ENCODE measurements at places on chromosomes 12 and 14. TPM values are rescaled to one million over a fixed set of nuclear protein-coding genes. Genes with fewer than 3 reads are reported as not detected.
A peak's percentile ranks its signal among the peaks of the same experiment; 100 is the strongest.

OR6C76 gene
- not detected for polyA plus RNA-seq

GPRC5A gene
- 89.1 TPM for polyA plus RNA-seq

NRL gene
- polyA plus RNA-seq, result 1.2 TPM

KLHL42 gene
- polyA plus RNA-seq, result 7.7 TPM

MGAT4C gene
- polyA plus RNA-seq, result 0.06 TPM

CARMIL3 gene
- not detected for polyA plus RNA-seq

PRB2 gene
- not detected for polyA plus RNA-seq

GRCh38 chr12:92570056-92570753 is 132.6 kb upstream of the PLEKHG7 start:
- peaks cover 8% of the 10 kb centered on the region for H3K4me1 ChIP-seq
- no peak overlapping the region for H3K4me3 ChIP-seq
- no peaks in the 10 kb centered on the region for H3K27me3 ChIP-seq
- H3K27ac ChIP-seq, result no peak overlapping the region

- H3K4me1 ChIP-seq, result no peaks in the 10 kb centered on the region
- H3K4me3 ChIP-seq, result no peak overlapping the region
- no peak for DNase-seq
- no peaks in the 10 kb centered on the region for H3K27me3 ChIP-seq
Measured at GRCh38 chr12:92977326-92977725, 48.2 kb upstream of the EEA1 start.

DNA sequence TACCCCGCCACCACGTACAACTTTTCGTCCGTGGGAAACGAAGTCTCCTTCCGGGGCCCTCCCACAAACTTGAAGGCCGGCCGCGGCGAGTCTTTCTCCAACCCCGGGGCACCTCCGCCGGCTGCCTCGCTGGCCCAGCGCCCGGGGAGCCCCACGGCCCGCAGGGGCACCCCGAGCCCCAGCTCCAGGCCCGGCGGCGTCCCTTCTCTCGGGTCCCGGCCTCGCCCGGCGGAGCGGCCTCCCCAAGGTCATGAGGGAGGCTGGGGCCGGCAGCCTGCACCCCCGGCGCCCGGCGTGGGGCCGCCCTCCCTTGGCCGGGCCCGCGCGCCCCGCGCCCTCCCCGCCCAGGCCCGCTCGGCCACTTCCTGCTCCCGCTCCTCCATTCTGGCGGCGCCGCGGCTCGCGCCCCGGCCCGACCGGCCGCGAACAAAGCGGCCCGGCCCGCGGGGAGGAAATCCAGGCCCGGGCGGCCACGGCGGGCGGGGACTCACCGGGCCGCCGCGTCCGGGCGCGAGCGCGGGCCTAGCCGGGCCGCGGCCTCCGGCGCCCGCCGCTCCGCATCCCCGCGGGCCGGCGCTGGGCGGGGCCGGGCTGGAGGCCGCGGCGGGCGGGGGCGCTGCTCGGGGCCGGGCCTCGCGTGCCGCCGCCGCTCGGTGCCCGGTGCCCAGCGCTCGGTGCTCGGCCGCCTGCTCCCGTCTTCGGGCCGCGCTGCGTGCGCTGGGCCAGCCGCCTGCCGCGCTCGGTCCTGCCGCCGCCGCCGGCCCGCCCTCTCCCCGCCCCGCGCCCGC is at the start of gene AKT1:
Gene AKT1 (minus strand): TSS at position 756 of the 788 bp plus-strand sequence. CDS start 3,105 bp downstream, outside the sequence.
- H3K4me3 ChIP-seq, result peak within 1 kb of the TSS; percentile 96
- no peaks in the 10 kb centered on the region for H3K27me3 ChIP-seq
- H3K27ac ChIP-seq, result peak within 1 kb of the TSS; percentile 88
- H3K36me3 ChIP-seq, result peaks cover 23% of the 10 kb centered on the region
- DNase-seq, result peak; percentile 70
- H3K4me1 ChIP-seq, result peaks cover 80% of the 10 kb centered on the region

DNA sequence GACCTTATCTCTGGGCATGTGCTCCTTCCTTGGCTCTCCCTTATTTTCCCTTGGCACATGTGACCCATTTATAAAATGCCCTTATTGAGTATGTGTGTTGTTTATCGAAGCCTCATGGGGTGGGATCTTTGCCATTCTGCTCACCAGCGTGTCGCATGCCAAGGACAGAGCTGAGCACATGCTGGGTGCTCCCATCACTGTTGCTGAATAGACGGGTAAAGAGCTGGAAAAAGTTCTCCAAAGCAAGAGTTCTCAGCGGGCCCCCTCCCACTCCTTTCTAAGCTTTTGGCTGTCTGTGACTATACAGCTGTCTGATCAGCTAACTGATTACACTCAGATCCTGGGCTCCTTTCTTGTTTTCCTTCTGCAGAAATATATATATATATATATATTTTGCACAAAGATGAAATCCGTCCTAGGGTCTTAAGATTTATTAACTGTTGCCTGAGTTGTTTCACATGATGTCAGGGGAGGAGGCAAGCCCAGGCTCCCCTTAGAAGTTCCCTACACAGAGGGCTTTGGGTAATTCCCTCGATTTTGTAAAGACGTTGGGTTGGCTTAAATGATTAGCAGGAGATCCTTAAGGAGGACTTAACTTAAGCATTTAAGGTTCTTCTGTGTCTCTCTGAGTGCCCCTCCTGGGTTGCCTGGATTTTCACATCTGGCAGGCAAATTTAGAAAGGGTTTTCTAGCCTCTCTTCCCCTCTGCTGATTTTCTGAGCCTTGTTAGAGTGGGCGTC is 71.6 kb downstream of the TMEM132C start:
- H3K27me3 ChIP-seq, result no peaks in the 10 kb centered on the region
- H3K4me3 ChIP-seq, result no peak overlapping the region
- no peaks in the 10 kb centered on the region for H3K36me3 ChIP-seq
- H3K4me1 ChIP-seq, result no peaks in the 10 kb centered on the region
- DNase-seq, result no peak
- no peak overlapping the region for H3K27ac ChIP-seq

DNA sequence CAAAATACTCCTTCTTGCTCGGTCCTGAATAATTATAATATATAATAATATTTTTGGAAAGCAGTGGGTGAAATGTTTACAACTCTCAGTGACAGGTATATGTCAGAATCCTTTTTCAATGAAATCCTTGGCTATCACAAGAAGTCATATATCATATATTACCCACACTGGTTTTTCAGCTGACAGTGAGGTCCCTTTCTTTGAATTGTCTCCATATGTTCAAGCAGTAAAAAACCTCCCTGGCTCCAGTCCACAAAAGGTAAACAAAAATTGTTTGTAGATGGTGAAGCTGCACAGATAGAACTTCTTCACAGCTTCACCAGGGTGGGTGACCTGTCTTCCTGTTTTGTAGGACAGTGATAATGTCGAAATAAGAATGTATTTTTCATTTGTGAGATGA is 44.0 kb downstream of the A2ML1 start:
- no peaks in the 10 kb centered on the region for H3K4me1 ChIP-seq
- H3K4me3 ChIP-seq, result no peak overlapping the region
- no peaks in the 10 kb centered on the region for H3K27me3 ChIP-seq
- no peaks in the 10 kb centered on the region for H3K36me3 ChIP-seq
- no peak for DNase-seq

DNA sequence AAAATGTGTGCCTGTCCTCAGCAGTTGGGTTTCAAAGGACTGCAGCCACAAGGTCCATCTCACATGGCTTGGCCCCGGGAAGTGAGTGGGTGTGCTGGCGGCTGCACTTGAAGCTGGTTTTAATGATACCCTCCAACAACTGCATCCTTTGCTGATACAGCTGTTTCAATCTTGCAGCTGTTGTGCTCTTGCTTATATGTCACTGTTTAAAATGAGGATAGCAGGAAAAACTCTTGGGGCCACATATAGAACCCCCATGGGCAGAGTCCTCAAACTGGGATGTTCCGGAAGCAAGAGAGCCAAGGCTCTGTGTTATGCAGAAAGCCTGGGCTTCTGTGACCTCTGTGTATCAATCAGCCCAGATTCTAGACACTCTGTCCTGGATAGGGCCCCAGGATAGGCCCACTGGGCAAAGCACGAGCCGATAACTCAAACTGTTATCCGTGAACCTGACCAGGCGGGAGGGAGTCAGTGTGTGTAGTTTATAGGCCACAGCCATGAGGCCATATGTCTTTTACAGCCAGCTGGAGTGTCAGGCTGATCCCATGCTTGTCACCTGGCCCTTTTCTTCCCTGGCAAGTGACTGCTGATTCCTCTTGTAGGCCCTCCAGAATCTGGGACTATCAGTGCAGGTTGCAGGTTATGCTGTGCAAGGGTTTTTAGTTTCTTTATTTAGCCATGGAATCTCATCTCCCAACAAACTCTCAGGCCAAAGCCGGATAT is 74.3 kb downstream of the SSPN start:
- no peaks in the 10 kb centered on the region for H3K27me3 ChIP-seq
- peaks cover 23% of the 10 kb centered on the region for H3K4me1 ChIP-seq
- no peaks in the 10 kb centered on the region for H3K36me3 ChIP-seq
- H3K4me3 ChIP-seq, result no peak overlapping the region
- no peak for DNase-seq

- no peak for DNase-seq
- H3K27me3 ChIP-seq, result no peaks in the 10 kb centered on the region
- H3K36me3 ChIP-seq, result no peaks in the 10 kb centered on the region
- H3K4me1 ChIP-seq, result no peaks in the 10 kb centered on the region
- H3K27ac ChIP-seq, result no peak overlapping the region
- H3K4me3 ChIP-seq, result no peak overlapping the region
Measured at GRCh38 chr12:33450480-33450879, 10.9 kb upstream of the SYT10 start.

- no peaks in the 10 kb centered on the region for H3K4me1 ChIP-seq
- DNase-seq, result no peak
- H3K4me3 ChIP-seq, result no peak overlapping the region
Measured at GRCh38 chr12:127311720-127312364, 955.1 kb upstream of the TMEM132C start.

DNA sequence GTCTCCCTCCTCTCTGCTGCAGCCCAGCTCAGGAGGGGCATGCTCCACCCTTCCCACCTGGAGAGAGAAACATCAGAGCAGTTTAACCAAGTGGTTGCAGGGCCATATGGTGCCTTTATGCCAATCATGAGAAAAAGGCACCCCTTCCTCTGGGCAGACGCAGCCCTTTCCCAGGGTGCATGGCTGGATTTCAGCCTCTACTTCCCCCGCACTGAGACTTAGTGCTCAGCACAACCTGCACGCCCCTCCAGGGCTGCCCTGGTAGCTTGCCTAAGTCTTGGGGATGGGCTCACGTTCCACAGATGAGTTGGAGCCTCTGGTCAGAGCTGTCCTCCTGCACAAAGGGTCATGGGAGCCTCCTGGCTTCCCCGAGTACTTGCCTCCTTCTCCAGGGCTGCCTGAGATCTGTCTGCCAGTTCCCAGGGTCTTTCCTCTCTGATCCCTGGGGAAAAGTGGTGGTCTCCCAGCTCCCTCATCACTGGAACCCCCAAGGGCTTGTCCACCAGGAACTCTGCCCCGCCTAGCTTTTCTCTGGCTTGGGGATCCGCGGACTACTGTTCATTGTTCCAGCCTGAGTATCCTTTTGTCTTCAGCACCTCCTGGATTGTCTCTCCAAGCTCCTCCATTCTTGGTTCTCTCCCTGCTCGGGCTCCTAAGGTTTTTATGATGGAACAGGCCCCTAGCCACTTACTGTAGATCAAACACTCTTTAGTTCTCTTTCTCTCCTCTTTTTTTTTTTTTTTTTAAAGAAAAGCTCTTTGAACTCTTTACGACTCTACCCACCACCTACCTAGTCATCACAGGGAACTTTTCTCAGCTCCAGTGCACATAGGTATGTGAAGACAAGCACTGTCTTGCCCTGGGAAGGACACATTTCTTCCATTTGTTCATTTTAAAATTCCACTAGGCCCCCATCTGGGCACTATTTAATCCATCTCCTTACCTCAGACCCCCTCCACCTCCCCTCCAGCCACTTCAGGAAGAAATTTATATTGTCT is 6.1 kb upstream of the KRT74 start:
- no peaks in the 10 kb centered on the region for H3K27me3 ChIP-seq
- DNase-seq, result no peak
- H3K36me3 ChIP-seq, result no peaks in the 10 kb centered on the region
- no peak overlapping the region for H3K27ac ChIP-seq
- no peak overlapping the region for H3K4me3 ChIP-seq

DNA sequence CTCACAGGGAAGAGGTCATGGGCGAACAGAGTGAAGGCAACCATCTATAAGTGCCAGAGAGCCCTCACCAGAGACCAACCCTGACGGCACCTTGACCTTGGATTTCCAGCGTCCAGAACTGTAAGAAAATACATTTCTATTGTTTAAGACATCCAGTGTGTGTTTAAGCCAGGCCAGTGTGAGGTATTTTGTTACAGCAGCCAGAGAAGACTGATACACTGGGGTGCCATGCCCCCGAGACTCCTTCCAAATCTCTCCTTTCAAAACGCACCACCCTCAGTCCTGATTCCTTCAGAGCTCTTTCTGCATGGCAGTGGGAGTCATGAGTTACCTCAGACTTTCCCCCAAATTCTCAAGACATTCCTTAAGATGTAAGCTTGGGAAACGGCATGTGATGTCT is 2.5 kb upstream of the SERPINA5 start:
- H3K36me3 ChIP-seq, result no peaks in the 10 kb centered on the region
- DNase-seq, result no peak
- no peak overlapping the region for H3K27ac ChIP-seq
- peaks cover 12% of the 10 kb centered on the region for H3K4me1 ChIP-seq
- H3K4me3 ChIP-seq, result no peak overlapping the region
- no peaks in the 10 kb centered on the region for H3K27me3 ChIP-seq

DNA sequence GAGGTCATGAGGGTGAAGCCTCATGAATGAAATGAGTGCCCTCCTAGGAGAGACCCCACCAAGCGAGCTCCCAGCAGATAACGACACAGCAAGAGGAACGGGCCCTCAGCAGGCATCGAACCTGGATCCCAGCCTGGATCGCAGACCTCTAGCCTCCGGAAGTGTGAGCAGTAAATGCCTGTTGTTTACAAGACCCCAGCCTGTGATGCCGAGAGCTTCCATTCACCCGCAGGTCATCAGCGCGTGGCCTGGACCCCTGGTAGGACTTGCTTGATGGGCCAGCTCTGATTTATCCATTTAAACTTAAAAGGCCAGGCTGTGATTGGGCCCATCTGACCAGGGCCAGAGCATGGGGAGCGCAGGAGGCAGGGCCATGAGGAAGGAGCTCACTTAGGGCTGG is 7.0 kb downstream of the TMEM179 start:
- no peaks in the 10 kb centered on the region for H3K36me3 ChIP-seq

DNA sequence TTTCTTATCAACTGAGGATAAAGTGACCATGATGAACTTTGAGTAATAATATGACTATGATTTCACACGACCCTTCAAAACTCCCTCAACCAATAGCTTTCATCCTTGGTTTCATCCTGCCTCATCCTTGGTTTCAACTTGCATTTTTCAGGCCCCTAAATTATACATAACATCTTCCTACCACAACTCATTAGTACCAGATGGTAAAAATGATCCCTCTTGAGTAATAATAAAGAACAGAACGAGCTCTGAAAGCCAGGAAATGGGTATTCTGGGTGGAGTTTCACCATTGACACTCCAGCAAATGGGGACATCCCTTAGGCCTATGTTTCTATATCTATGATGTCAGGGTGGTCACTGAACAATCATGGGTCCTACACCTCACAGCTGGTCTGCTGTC is 72.1 kb upstream of the LMNTD1 start:
- H3K4me3 ChIP-seq, result no peak overlapping the region
- H3K27ac ChIP-seq, result no peak overlapping the region
- DNase-seq, result no peak
- no peaks in the 10 kb centered on the region for H3K27me3 ChIP-seq
- no peaks in the 10 kb centered on the region for H3K36me3 ChIP-seq

GRCh38 chr12:63753743-63754142 is 26.0 kb upstream of the RXYLT1 start:
- no peak overlapping the region for H3K27ac ChIP-seq
- H3K27me3 ChIP-seq, result no peaks in the 10 kb centered on the region
- H3K36me3 ChIP-seq, result no peaks in the 10 kb centered on the region
- no peaks in the 10 kb centered on the region for H3K4me1 ChIP-seq
- no peak overlapping the region for H3K4me3 ChIP-seq

GRCh38 chr12:68962877-68963855 is 30.2 kb upstream of the CPM start:
- no peak overlapping the region for H3K4me3 ChIP-seq
- DNase-seq, result no peak
- no peak overlapping the region for H3K27ac ChIP-seq
- no peaks in the 10 kb centered on the region for H3K27me3 ChIP-seq
- no peaks in the 10 kb centered on the region for H3K36me3 ChIP-seq
- H3K4me1 ChIP-seq, result peaks cover 11% of the 10 kb centered on the region
